ENCODE measurements at places on chromosomes 1 and 21.

DNA sequence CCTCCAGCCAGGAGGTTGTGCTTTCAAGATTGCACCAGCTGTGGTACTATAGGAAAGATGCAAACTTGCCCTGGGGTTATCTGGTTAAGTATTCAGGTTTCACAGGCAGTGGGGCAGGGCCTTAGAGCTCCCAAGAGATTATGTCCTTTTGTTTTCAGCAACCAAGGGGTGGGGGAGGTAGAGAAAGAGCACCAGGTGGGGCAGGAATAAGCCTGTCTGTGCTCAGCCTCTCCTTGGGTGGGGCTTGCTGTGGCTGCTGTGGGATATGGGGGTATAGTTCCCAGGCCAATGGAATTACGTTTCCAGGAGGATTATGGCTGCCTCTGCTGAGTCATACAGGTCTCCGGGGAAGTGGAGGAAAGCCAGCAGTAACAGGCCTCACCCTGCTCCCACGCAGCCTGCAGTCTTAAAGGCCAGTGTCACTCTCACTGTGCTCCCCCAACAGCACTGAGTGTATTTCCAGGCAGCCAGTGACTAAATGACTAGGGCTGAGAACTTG is 508.6 kb downstream of the RWDD3 start:
- DNase-seq, result no peak

GRCh38 chr1:236016782-236017400 is 48.0 kb downstream of the NID1 start:
- DNase-seq, result no peak

DNA sequence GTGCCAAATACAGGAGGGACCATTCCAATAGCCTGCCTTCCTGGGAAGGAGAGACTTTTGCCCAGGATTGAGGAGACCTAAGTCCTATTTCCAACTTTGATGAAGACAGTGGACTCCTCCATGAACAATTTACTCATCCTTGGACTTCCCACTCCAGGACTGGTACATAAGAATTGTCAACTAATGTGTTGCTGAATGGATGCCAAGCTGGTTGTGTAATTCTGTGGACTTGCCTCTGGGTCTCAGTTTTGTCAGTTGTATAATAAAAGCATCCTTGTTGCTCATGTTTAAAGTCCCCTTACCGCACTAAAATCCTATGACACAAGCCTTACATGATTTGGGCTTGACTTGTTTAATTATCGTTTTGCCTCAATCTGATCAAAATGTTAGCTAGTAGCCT is 13.2 kb upstream of the ZP4 start:
- no peak for DNase-seq

DNA sequence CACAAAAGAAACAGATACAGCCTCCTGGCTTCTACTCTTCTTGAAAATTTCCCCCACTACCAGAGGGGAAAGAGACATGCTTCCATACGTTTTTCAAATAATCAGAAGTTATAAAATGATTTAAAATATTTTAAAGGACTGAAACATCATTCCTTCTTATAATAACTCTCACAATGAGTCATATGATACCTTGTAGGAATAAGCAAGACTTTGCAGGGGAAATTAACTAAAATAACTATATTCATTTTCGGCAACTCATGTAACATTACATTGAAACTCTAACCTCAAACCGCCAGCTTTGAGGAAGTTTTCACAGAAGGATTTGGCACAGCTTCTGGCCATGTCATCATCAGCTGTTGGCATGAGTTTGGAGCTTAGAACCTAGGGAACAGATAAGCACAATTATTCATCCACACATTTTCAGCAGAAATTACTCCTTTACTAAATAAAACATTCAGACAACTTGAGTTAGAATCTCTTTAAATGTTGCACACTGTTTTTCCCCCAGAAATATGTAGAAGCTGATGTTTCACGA is 85.9 kb downstream of the USP24 start:
- DNase-seq, result no peak

- no peak for DNase-seq
Measured at GRCh38 chr21:41819856-41820281, 53.0 kb upstream of the RIPK4 start.

DNA sequence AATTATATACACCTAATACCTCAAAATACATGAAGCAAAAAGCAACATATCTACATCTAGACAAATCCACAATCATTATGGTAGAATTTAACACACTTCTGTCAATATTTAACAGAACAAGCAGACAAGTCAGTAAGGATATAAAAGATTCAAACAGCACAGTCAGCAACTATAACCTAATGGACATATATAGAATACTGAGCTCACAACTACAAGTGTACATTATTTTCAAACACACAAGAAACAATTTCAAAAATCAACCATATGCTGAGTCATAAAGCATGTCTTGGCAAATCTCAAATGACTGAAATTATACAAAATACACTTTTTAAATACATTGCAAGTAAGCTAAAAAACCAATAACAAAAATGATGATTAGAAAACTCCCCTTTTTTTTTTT is 178.0 kb downstream of the TOMM20 start:
- no peak for DNase-seq

DNA sequence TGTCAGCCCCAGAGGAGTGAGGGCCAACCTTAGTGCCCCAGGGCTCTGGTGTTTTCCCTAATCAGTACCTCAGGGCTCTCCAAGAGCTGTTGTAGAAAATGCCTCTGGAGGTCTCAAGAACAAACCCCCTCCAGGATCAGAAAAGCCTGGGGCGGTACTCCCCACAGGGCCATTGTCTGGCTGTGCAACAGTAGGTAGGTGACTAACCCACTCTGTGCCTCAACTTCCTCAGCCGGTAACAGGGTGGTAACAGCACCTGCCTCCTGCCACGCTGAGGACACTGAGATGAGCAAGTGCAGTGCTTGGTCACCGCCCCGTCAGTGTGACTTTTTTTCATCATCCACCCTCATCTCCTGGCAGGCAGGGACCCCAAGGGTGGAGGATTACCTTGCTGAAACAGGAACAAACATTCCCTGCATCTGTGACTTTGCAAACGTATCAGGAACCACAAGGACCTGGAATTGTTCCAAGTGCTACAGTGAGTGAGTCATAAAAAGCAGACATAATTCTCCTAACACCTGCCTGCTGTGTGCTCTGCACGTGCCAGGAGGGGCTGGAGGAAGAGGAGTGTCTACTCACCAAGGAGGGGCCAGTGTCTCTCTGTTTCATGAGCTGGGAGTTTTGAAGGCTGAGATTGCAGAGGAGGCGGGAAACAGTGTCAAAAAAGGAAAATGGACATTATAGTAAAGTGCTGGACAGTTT is 440.8 kb downstream of the NPHP4 start:
- DNase-seq, result no peak

DNA sequence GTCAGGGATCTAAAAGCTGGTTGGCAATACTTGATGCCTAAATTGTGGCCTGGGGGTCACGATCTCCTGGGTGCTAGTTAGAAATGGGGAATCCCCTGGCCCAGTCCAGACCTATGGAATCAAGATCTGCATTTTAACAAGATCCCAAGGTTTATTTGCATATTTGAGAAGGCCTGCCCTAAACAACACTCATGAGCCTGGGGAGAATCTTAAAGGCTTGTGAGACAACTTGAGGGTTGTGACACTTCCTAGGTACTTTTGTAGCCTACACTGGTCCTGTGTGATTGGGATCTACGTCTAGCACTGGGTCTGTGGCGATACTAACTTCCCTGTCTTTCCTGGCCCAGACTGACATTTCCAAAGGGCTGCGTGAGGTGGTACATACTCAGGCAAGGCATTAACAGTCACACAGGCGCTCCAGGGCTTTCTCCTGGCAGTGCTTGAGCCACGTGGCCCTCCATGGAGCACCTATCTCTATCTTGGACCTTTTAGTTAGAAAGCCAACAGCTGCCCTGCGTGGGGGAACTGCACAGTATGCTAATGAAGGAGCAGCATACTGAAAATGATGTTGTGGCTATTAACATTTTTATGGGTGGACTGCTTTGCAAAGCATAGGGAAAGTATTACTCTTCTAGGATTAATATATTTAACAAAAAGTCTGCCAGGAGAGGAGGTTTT is 263.1 kb downstream of the ST6GALNAC3 start:
- DNase-seq, result no peak

- DNase-seq, result no peak
Measured at GRCh38 chr1:147820761-147821297, 60.4 kb upstream of the GJA5 start.

- DNase-seq, result no peak
Measured at GRCh38 chr1:66523562-66523961, 10.4 kb upstream of the SGIP1 start.

GRCh38 chr1:116679091-116679827 is 11.7 kb upstream of the IGSF3 start:
- no peak for DNase-seq

GRCh38 chr1:178367151-178367550 is 129.6 kb downstream of the CLEC20A start:
- DNase-seq, result no peak

DNA sequence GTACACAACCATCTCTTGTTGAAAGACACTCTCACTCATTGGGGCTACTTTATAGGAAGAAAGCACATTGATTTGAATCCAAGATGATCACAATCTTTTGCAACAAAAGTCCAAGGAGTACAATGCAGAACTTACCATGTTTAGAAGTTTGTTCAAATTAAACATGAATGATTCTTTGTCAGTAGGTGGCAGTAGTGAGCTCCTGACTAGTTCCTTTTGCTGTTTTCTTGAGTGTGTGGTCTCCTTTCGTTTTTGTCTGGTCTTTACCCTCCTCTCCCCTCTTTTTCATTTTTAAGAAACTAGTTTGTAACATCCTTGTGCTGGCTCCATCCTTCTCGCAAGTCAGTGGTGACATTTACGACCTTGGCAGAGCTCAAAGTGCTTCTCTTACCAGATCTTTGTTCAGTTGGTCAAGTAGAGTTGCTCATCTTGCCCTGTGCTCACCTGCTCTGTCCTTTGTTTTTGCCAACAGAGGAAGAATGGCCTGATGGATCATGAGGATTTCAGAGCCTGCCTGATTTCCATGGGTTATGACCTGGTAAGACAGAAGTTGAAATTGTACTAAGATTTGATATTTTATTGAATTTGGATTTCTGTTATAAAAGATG is 35.7 kb upstream of the MTR start:
- DNase-seq, result no peak

- no peak for DNase-seq
Measured at GRCh38 chr1:180854001-180854400, 58.7 kb upstream of the KIAA1614 start.

Data from activated naive CD8-positive, alpha-beta T cell treated with anti-CD3 and anti-CD28 coated beads, Interleukin-2, amount 50 U/mL, for 16 hours (primary cell).